ENCODE measurements at places on chromosomes 4 and X. TPM values are rescaled to one million over a fixed set of nuclear protein-coding genes. Genes with fewer than 3 reads are reported as not detected.

The PABPC1L2A gene
- total RNA-seq: not detected

The CYSLTR1 gene
- 4.1 TPM for total RNA-seq

The SLC10A6 gene
- not detected for total RNA-seq

The CCSER1 gene
- 0.64 TPM for total RNA-seq

The CLNK gene
- not detected for total RNA-seq

GRCh38 chr4:89823416-89823815, 13.5 kb downstream of the SNCA start:
- H3K27ac ChIP-seq: no peak overlapping the region
- peaks cover 18% of the 10 kb centered on the region for H3K27me3 ChIP-seq
- peaks cover 2% of the 10 kb centered on the region for H3K36me3 ChIP-seq
- no peak for DNase-seq
- peaks cover 4% of the 10 kb centered on the region for H3K4me1 ChIP-seq

DNA sequence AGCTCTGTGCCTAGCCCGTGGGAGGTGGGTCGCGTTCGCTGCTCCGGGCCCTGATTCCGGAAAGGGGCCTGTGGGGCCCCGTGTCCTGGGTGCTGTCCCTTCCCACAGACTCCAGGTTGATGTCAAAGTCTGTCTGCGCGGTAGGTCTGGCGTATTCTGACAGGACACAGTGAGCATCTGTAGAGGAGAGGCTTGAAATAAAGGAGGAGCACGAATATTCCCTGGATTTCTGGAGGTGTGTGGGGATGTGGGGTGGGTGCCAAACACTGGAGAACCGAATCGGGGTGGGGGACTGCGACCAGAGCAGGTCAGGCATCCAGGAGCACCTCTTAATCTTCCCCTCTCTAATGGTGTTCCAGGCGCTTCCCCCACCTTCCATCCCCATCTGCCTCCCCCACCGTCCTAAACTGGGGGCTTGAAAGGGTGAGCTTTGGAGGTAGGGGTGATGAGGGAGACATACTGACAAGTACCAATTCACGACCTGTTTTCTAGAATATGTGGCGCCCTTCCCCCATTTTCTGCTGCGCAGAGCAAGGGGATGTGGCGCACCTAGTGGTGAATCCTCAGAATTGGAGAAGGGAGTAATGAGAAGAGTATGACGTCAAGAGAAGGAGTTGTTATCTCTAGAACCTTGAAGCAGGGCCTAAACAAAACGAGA, 877 bp downstream of the GPRASP1 start:
- peak; percentile 31 for DNase-seq
- peak overlapping the region; percentile 76 for H3K27ac ChIP-seq
- peak overlapping the region; percentile 68 for H3K4me3 ChIP-seq
- H3K36me3 ChIP-seq: no peaks in the 10 kb centered on the region

DNA sequence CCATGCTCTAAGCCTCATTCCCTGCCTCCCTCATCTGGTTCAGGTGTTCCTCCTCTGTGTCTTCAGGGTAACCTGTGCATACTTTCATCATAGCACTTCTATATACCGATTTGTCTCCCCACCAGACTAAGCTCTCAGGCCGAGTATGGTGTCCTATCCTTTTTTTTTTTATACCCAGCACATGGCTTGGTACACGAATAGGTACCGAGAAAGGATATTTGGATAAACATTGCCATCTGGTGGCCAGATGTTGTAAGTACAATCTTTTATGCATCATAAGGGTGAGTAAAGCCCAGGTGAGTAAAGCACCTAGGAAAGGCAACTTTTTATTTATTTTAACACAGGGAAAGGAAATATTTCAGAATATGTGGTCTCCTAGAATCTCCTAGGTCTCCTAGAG, 68.4 kb downstream of the MID2 start:
- no peaks in the 10 kb centered on the region for H3K4me1 ChIP-seq
- DNase-seq: no peak
- H3K36me3 ChIP-seq: peaks cover 7% of the 10 kb centered on the region
- no peak overlapping the region for H3K4me3 ChIP-seq

- DNase-seq: no peak
- H3K27me3 ChIP-seq: peaks cover 14% of the 10 kb centered on the region
- H3K4me1 ChIP-seq: peaks cover 12% of the 10 kb centered on the region
- no peak overlapping the region for H3K4me3 ChIP-seq
These were observed 29.6 kb downstream of the TRIM2 start for GRCh38 chr4:153233761-153234371.

GRCh38 chr4:24747234-24747975, 48.0 kb upstream of the SOD3 start:
- no peak overlapping the region for H3K27ac ChIP-seq
- no peaks in the 10 kb centered on the region for H3K27me3 ChIP-seq
- no peaks in the 10 kb centered on the region for H3K4me1 ChIP-seq
- no peak overlapping the region for H3K4me3 ChIP-seq
- DNase-seq: no peak

DNA sequence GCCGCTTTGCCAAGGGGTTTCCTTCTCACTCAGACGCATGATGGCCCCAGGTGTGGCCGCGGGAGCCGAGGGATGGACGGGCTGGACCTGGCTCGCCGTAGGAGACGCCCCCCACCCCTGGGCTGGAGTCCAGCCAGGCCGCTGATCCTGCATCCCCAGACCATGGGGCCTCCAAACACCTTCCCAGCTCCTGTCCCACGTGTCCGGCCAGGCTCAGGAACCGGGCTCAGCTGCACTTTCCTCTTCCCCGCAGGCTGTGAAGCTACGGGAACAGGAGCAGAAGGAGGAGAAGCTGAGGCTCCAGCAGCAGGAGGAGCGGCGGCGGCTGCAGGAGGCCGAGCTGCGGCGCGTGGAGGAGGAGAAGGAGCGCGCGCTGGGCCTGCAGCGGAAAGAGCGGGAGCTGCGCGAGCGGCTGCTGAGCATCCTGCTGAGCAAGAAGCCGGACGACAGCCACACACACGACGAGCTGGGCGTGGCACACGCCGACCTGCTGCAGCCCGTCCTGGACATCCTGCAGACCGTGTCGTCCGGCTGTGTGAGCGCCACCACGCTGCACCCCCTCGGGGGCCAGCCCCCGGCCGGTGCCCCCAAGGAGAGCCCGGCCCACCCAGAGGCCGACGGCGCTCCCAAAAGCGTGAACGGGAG, 9.1 kb downstream of the AKAP17A start:
- no peak overlapping the region for H3K27ac ChIP-seq
- H3K36me3 ChIP-seq: peaks cover 41% of the 10 kb centered on the region
- no peaks in the 10 kb centered on the region for H3K27me3 ChIP-seq
- H3K4me1 ChIP-seq: peaks cover 2% of the 10 kb centered on the region
- no peak overlapping the region for H3K4me3 ChIP-seq

DNA sequence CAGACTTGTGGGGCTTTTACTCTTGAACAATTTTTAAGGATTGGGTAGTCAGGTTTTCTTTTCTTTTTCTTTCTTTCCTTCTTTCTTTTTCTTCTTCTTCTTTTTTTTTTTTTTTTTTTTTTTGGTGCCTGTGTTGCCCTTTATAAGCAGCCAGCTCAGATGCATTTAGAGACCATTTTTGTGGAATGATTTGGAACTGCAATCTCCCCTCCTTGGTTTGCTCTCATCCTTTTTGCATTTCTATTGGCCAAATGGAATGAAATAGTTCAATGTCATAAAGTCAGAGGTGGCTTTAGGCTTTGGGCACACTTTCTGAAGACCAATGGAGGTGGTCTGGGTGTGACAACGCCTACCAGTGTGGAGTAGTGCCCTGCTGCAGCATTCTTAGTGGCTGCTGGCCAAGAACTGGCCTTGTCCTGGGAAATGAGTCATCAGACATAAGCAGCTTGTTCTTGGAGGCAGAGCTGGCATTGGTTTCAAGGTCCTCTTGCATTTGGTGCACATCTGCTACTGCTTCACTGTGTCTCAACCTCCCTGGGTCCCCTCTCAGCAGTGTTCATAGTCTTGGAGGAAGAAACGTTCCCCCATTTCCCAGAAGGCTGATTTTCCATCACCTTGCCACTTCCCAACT, 84.5 kb downstream of the CT47B1 start:
- peaks cover 3% of the 10 kb centered on the region for H3K4me1 ChIP-seq
- H3K36me3 ChIP-seq: no peaks in the 10 kb centered on the region
- no peak for DNase-seq
- no peak overlapping the region for H3K4me3 ChIP-seq
- no peaks in the 10 kb centered on the region for H3K27me3 ChIP-seq

GRCh38 chrX:68114573-68115129, 318.6 kb downstream of the OPHN1 start:
- no peaks in the 10 kb centered on the region for H3K4me1 ChIP-seq
- no peaks in the 10 kb centered on the region for H3K27me3 ChIP-seq
- no peak overlapping the region for H3K27ac ChIP-seq
- H3K4me3 ChIP-seq: no peak overlapping the region

- H3K4me3 ChIP-seq: no peak overlapping the region
- no peaks in the 10 kb centered on the region for H3K36me3 ChIP-seq
- no peak overlapping the region for H3K27ac ChIP-seq
- no peak for DNase-seq
These were observed 13.3 kb downstream of the TMEM255A start for GRCh38 chrX:120297923-120298322.

- no peaks in the 10 kb centered on the region for H3K4me1 ChIP-seq
- no peak overlapping the region for H3K4me3 ChIP-seq
- H3K27ac ChIP-seq: no peak overlapping the region
- no peaks in the 10 kb centered on the region for H3K36me3 ChIP-seq
- DNase-seq: no peak
These were observed 77.3 kb downstream of the FAM184B start for GRCh38 chr4:17704020-17704650.

DNA sequence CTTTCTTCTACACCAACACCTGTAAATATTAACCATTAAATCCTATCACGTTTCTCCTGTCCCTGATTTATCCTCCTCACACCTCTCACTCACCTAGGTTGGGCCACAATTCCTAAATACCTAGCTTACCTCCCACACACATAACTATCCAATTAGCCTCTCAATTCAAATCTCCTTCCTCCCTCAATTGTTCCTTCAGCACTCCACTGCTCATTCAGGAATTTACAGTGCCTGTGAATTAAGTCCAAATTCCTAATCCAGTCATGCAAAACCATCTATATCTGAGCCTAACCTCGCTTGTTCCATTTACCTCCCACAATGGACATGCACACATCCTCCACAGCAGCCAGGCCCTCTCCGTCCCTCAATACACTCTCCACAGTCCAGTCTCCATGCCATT, 17.5 kb downstream of the ANXA5 start:
- H3K36me3 ChIP-seq: peaks cover 20% of the 10 kb centered on the region
- no peaks in the 10 kb centered on the region for H3K4me1 ChIP-seq
- H3K27me3 ChIP-seq: no peaks in the 10 kb centered on the region
- H3K4me3 ChIP-seq: no peak overlapping the region

DNA sequence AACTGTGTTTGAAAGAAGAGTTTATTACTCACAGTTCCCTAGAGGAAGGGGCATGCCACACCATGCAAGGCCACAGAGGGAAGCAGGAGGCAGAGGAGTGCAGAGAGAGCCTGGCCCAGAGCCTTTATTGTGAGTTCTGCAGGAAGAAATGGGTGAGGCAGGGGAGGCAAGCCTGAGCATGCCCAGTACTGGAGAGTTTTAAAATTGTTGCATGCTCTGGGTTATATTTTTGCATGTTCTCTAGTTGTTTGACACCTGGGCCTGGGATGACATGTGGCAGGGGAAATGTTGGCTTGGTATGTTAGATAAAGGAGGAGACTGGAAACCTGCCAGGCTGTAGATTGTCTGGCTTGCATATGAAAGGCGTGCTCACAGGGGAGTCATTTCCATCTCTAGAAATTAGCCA, 19.7 kb upstream of the CRMP1 start:
- no peak overlapping the region for H3K4me3 ChIP-seq
- peaks cover 5% of the 10 kb centered on the region for H3K27me3 ChIP-seq
- no peaks in the 10 kb centered on the region for H3K36me3 ChIP-seq
- H3K4me1 ChIP-seq: no peaks in the 10 kb centered on the region
- H3K27ac ChIP-seq: no peak overlapping the region

DNA sequence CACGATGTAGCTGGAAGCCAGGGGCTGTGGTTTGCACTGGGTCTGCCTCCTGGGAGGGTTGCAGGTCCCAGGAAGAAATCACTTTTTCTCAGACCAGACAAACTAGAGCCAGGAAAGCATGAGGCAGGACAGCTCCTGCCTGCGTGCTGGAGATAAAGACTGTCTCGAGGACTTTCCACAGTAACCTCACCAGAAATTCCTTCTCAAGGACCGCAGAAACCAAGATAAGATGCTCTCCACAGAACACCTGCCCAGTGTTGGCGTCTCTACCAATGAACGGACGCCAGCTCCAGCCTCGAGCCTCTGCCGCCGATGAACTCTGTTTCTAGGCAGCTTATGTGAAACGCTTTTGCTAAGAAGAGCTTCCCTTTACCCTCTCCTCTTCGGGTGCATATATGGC, 76.9 kb upstream of the AFAP1 start:
- peaks cover 13% of the 10 kb centered on the region for H3K27me3 ChIP-seq
- H3K4me1 ChIP-seq: no peaks in the 10 kb centered on the region
- H3K4me3 ChIP-seq: no peak overlapping the region
- no peaks in the 10 kb centered on the region for H3K36me3 ChIP-seq

GRCh38 chr4:6595897-6596537, 21.0 kb downstream of the MAN2B2 start:
- no peaks in the 10 kb centered on the region for H3K27me3 ChIP-seq
- no peaks in the 10 kb centered on the region for H3K4me1 ChIP-seq
- DNase-seq: no peak

DNA sequence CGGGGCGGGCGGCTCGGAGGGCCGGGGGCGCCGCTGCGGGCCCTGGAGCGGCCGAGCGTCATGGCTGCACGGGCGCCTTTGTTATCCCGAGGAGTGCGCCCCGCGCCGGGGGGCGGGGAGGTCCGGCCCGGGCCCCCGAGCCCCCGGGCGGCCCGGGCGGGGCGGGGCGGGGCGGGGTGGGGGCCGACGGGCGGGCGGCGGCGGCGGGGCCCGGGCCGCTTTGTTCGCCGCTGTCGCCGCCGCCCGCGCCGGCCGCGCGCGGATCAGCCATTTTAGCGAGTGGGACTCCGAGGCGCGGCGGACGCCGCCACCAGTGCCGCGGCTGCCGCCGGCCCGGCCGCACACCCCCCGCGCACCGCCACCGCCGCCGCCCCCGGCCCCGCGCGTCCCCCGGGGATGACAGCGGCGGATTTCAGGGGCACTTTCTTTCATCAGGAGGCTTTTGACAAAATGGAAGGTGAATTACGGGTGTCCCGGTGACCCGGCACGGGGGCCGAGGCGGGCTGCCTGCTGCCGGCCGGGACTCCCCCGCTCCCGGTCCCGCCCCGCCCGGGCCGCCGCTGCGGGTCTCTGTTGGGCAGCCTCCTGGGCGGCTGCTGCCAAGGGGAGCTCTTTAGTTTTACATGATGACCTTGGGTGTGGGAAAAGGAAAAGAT, 1.2 kb downstream of the HMGB3 start:
- H3K4me3 ChIP-seq: peak overlapping the region; percentile 83
- H3K27ac ChIP-seq: peak overlapping the region; percentile 72
- H3K4me1 ChIP-seq: peaks cover 14% of the 10 kb centered on the region
- DNase-seq: peak; percentile 45
- H3K36me3 ChIP-seq: peaks cover 8% of the 10 kb centered on the region
- peaks cover 3% of the 10 kb centered on the region for H3K27me3 ChIP-seq

DNA sequence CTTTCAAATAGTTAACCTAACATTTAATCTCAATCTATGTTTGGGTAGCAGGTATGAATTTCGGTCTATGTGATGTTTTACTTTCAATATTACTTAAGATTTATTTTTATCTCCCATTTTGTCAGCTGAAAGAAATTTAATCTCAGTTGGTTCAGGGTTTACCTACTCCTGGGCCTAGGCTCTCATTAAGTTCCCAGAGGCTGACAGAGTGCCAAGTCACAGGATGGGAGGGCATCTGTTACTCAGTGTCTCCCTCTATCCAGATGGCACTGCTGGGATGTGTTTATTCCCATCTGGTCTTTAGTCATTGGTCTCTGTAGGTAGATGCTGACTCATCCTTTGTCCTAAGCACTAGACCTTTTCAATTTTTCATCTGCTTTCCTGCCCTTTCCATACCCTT, 129.4 kb upstream of the ARSJ start:
- DNase-seq: no peak
- H3K4me1 ChIP-seq: peaks cover under 1% of the 10 kb centered on the region
- peaks cover 4% of the 10 kb centered on the region for H3K27me3 ChIP-seq
- H3K27ac ChIP-seq: no peak overlapping the region
- H3K4me3 ChIP-seq: no peak overlapping the region

All from activated naive CD8-positive, alpha-beta T cell treated with anti-CD3 and anti-CD28 coated beads, Interleukin-2, amount 10 ng/mL, durations not matched to agents 7 days and 5 days (primary cell).